ENCODE measurements at places on chromosomes 7 and 10. TPM values are rescaled to one million over a fixed set of nuclear protein-coding genes. Genes with fewer than 3 reads are reported as not detected.

Gene IRF5
- total RNA-seq, result 0.62 TPM

Gene SDK1
- 4.1 TPM for total RNA-seq

Gene NPY
- not detected for total RNA-seq

Gene CYP2E1
- total RNA-seq, result 1.2 TPM

Gene KIFBP
- 38.2 TPM for total RNA-seq

Gene CEP41
- total RNA-seq, result 8.1 TPM

Gene NXPH1
- total RNA-seq, result 0.37 TPM

Gene NPFFR1
- not detected for total RNA-seq

DNA sequence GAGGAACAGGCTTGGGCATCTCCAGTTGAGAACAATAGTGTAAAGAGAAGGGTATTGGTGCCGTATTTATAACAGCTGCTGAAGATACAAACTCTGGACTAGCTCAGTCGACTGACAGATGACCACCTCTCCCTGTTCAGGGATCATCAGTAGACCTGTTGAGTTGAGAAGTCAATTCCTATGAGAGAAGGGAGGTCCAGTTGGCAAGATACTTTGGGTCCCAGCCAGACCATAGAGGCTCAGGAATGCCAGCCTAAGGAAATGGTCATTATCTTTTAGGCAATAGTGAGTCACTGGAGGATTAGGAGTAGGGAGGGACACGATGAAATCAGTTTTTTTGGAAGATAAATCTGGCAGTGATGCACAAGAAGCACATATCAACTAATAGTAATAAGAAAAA is 202.9 kb downstream of the TRIL start:
- DNase-seq, result no peak

- DNase-seq, result no peak
These were observed 944 bp downstream of the STEAP1B start for GRCh38 chr7:22499044-22499443.

DNA sequence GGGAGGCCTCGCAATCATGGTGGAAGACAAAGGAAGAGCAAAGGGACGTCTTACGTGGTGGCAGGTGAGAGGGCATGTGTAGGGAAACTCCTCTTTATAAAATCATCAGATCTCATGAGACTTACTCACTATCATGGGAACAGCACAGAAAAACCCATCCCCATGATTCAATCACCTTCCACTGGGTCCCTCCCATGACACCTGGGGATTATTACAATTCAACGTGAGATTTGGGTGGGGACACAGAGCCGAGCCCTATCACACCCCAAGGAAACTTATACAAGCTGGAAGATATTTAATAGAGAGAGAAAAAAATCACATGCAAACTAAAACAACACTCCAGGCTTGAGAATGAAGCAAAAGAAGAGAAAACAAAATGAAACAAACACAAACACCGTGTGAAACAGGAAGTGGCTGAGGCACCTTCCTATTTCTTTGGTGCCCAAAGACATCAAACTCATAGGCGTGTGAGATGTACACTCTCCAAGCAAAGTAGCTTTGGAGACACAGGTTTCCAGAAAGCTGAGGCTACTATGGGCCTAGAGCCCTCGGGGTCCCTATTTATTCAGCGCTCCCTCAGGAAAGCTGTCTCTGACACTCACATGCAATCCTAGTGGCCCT is 97.2 kb downstream of the PRKCQ start:
- no peak for DNase-seq

GRCh38 chr7:91137153-91137787 is 127.0 kb upstream of the FZD1 start:
- DNase-seq, result no peak

DNA sequence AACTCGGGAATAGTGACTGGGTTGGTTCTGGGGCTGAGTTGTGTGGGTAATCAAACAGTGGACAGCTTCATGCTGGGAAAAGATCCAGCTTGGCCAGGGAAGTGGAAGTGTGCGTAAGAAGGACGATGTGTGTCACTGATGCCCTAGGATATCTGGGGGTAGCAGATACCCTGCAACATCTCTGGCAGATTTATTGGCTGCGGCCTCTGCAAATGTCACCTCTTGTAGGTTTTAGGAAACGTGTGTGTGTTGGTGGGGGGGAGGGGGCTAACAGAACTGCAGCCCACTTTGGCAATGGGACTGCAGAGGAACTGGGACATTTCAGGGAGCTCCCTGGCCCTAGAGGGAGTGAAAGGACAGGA is 965 bp upstream of the AGAP3 start:
- DNase-seq, result no peak

GRCh38 chr7:98810153-98810802 is 59.5 kb downstream of the TMEM130 start:
- DNase-seq, result no peak

- no peak for DNase-seq
These were observed 533.2 kb downstream of the PARD3 start for GRCh38 chr10:34281661-34282582.

DNA sequence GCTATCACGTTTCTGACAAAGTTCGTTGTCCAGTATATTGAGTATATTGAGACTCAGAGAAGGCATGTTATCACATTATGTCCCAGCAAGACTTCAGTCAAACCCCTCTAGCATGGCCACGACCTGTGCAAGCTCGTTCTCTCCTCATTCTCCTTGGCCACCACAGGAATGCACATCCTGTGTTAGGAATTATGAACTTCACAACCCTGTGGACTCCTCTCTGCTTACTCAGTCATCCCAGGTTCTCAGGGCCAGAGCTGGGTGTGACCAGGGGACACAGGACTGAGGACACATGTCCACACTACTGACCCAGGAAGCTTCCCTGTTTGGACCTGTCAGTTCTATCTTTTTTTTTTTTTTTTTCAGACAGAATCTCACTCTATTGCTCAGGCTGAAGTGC is 4.4 kb downstream of the SH2D4B start:
- no peak for DNase-seq

DNA sequence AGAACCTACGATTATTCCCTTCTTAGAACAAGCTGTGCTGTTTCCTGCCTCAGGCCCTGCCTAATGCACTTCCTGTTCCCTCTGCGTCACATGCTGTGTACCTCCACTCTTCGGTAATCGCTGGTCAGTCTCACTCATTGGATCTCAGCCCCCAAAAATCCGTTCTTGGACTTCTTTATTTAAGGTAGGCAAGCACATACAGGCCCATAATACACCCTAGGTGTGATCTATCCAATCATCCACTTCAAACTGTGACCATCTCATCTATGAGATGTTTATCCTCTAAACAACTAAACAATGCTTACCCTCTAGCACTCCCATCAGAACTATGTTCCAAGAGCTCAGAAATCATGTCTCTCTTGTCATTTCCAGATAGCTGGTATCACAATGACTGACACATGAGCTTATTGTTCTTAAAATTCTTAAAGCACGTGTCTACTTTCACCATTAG is 83.9 kb downstream of the CADPS2 start:
- peak; percentile 22 for DNase-seq

GRCh38 chr10:123994417-123995081 is 98.8 kb downstream of the CHST15 start:
- DNase-seq, result peak; percentile 97
